NCI-H1105 treated with DMSO at 0.1 percent for 48 hours (cell line): ENCODE measurements at places on chromosomes 6 and 20.

DNA sequence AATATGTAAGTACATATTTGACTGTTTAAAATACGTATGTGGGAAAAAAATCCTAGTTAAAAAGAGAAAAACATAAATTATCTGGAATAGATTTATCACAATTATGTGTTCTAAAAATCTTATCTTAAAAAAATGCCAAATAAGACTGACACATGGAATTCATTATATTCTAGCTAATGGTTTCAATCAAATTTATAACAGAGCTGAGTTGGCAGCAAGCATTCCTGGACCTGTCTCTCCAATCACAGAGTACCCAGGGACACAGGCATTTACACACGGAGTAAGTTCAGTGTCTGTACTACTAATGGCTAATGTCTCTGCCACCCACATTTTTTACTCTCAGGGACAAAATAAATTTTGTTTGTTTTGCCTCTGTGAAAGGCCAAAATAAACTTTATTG lies 122.3 kb downstream of the RPS12 start:
- DNase-seq: no peak

GRCh38 chr20:14055127-14055742 lies 59.9 kb downstream of the MACROD2 start:
- peak; percentile 69 for DNase-seq

DNA sequence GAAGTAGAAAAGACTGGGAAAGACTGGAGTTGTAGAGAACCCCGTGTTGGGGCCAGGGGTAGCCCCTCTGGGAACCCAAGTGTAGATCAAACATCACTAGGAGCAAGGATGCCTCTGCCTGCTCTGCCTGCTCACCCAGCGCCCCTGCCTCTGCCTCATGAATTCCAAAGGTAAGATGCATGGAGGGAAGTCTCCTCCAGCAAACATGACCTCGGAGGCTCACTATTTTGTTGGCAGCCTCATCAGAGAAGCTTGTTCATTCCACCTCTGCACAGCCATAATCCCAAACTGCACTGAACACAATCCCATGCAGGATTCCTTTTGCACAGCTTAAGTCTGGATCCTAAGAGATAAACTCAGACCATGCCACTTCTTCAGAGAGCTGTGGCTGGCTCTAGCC lies 4.9 kb downstream of the FRS3 start:
- no peak for DNase-seq

- DNase-seq: no peak
Measured at GRCh38 chr6:161133963-161134362, 139.9 kb downstream of the AGPAT4 start.

DNA sequence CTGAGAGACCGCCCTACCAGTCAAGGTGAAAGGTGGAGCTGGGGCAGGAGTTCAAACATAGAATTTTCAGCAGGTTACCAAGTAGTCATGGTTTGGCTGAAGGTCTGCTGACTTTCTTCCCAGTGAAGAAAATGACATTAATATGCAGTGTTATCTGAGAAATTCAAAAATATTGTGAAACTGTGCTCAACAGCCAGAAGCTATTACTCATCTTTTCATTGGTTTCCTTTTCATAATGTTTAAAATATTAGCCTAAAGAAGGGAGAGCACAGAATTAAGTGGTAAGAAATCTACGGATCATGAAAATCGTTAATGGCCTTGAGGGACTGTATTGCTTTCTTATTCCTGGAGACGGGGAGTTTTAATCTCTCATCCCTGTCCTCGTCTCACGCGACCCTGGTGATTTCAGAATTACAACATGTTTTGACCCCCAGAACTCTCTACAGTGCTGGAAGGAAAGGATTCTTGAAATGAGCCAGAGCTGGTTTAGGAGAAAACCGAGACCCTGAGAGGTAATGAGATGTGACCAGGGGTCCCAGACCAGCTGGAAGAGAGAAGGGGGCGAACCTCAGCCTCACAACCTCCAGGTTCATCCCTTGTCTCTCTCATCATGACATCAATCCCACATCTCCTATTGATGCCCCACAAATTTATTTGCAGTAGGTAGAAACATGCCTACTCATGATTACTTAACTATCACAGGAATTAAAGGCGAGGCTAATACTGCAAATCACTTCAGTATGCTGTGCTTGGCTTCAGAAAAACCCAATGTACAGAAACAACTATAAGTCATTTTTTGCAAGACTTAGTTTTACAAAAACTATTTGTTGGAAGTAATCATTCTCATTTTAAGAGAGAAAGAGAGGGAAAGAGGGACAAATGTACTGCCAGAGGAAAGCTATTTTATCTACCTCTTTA lies 209.5 kb downstream of the FNDC1 start:
- no peak for DNase-seq

DNA sequence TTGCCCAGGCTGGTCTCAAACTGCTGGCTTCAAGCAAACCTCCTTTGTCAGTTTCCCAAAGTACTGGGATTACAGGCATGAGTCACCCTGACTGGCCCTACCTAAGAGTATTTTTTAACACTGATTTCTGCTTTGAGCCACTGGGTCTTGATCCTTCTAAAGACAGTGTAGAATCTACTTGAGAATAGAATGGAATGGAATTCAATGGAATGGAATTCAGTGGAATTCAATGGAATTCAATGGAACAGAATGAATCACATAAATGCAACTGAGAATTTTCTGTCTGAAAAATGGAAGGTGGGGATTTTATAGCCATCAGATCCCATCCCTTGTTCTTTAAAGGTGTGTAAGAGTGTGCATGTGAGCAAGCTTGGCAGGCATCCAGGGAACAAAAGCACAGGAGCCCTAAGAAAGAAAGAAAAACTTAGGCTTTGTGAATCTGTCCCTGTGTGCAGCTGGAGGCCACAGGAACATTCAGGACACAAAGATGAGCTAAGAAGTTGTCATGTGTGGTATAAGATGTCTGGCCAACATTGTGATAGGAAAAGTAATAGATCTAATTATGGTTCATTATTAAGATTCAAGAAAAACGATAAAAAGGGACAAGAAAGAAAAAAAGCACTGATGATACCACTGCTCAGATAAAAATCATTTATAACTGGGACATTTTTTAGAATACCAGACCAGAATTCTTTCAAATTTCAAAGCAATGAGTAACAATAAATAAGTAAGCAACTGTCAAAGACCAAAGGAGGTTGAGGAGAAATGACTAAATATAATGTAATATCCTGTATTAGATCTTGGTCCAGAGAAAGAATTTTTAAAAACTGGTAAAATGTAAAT lies 681.0 kb upstream of the GJE1 start:
- DNase-seq: peak; percentile 31

DNA sequence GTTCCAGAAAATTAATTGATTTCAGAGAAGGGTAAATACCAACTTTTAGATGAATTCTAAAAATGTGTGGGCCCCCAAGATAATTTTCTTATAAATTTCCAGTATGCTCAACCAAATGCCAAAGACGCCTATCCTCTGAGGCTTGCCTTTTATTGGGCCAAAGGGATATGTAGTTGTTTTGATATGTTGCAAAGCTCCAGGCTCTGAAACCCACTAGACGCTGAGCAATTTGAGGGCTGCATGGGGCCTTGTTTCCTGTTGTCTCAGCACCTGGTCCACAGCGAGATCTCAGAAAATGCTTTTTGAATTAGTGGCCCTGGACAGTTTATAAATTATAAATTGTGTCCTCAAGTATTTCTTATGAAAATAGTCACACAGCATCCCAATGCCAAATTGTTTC lies 397.2 kb downstream of the SAMD5 start:
- no peak for DNase-seq

GRCh38 chr6:30618270-30618797 lies 694 bp downstream of the MRPS18B start:
- no peak for DNase-seq

GRCh38 chr6:52759085-52759484 lies 4.2 kb downstream of the GSTA2 start:
- DNase-seq: no peak

GRCh38 chr6:157233686-157234085 lies 89.6 kb downstream of the TMEM242 start:
- DNase-seq: peak; percentile 40

DNA sequence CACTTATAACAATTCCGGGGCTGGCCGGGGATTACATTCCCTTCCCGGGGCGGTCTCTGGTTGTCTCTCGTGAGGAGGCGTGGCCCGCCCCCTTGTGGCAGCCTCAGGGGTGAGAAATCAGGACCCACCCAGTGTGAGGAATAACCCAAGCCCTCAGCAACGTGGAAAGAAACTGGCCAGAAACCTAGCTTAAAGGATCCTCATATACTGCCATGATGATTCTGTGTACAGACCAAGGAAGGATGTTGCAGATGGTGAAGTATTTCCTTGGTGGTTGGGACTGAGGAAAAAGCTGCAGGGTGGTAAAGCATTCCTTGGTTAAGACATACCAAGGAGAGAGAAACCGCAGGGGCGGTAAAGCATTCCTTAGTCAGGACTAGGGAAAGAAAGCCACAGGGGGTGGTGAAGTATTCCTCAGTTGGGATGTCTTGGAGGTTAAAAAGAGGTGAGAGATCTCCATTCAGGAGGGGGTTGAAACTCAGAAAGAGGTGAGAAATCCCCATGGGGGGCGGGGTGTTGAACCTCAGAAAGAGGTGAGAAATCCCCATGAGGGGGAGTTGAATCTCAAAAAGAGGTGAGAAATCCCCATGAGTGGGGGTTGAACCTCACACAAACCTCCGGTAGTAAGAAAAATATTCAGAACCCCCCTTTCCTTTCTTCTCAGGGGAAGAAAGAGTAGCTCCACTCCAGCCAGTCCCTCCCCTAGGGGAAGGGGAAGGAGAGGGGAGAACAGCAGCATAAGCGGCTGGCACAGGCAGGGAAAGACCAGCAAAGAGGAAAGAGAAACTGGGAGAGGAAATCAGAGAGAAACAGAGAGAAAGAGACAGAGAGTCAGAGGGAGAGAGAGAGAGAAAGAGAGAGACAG lies 238.1 kb downstream of the RNGTT start:
- DNase-seq: no peak

GRCh38 chr20:58944610-58945009 lies 36.4 kb upstream of the NELFCD start:
- DNase-seq: no peak

DNA sequence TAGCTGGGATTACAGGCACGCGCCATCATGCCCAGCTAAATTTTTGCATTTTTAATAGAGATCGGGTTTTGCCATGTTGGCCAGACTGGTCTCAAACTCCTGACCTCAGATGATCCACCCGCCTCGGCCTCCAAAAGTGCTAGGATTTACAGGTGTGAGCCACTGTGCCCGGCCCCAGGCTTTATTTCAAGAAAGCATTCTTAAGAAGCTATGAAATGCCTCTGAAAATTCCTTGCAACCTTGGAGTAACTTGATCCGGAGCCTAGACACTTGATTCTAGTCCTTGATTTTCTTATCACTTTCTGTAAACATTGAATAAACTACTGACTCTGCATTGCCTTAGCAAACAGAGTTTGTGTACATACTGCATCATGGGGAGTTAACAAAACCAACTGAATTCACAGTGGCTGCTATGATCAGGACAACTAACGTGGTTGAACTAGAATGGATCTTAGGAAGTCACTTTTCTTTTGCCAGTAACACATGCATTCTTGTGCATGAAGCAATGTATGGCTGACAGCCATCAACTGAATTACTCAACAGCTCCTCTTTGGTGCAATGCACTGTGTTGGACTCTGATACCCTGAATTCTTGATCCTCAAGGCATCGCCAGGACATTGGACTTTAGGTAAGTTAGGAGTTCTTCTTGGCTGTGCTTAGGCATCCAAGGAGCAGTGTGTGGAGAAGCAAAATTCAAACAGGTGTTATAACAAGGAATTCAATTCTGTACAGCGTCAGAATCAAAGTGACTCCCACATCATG lies 102.8 kb upstream of the TMEM170B start:
- DNase-seq: no peak

GRCh38 chr20:20216941-20217340 lies 151.0 kb upstream of the INSM1 start:
- DNase-seq: no peak

- peak; percentile 46 for DNase-seq
Measured at GRCh38 chr20:57753332-57754164, 43.7 kb upstream of the PMEPA1 start.

DNA sequence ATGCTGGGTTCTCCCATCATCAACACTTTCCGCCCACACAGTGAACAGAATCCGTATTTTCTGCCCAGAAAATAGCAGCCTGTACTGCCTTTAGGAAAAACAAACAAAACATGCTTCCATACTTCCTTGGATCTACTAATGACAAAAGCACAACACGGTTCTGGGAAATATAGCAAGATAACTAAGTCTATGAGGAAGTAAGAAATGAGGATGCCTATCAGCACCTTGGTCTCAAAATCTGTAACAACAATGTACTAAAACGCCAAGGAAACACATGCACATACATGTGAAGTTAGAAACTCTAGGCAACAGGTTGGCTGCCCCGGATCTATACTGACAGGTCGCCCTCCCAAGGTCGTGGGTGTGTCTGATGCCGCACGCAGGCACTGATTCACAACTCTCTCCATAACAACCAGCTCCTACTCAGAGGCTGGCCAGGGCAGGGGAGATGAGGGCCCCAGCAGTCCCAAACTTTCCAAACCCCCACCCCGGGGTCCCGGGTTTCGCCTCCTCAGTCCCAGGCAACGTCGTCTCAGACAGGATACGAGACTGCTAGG lies 710 bp downstream of the BTBD9 start:
- peak; percentile 42 for DNase-seq

- no peak for DNase-seq
Measured at GRCh38 chr6:2477666-2478065, 232.3 kb upstream of the GMDS start.

DNA sequence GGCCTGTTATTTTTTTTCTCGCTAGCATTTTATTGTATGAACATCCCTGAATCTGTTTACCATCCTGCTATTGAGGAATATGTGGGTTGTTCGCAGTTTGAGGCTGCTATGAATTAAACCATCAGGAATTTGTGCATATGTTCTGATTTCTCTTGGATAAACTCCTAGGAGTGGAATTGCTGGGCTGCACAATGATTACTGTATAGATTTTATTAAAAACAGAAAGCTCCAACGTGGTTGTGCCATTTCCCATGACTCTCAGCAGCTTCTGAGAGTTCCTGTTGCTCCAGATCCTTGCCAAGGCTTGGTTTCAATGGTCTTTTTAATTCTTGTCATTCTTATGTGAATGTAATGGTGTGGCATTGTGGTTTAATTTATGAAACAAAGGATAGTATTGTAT lies 75.1 kb downstream of the EDN3 start:
- DNase-seq: no peak

DNA sequence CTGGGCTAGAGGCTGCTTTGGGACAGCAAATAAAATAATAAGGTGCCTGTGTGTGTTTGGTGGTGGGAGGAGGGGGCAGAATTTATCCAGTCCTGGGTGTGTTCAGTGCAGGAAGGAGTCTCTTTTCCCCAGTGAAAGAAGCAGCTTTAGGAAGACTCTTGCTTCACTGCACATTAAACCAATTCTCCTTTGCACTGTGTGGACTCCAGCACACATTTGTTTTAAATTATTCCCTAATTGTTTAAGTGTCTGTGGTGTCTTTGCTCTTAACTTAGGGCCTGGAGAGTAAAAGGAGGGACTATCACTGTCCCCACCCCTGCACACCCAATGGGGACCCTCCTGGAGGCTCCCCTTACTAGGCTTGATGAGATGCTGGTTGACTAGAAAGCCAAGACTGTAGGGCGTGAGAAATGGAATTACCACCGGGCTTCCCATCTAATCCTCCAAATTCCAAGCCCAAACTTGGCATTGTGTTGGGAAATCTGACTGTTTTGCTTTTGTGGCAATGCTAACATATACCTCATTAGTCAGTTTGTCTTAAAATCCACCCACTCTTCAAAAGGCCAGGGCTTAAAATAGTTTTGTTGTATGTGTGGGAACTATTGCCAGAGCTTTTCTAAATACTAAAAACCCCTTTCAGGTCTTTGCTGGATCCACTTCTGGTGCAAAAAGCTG lies 13.5 kb upstream of the DAAM2 start:
- no peak for DNase-seq

GRCh38 chr20:12775041-12775440 lies 233.7 kb upstream of the SPTLC3 start:
- DNase-seq: peak; percentile 11

GRCh38 chr20:62772990-62773844 lies 23.1 kb upstream of the MRGBP start:
- no peak for DNase-seq
